Left hindlimb (tissue), 1 donor: ENCODE measurements at places on chromosomes 5 and 9.

- DNase-seq: no peak
Observed at GRCh38 chr9:2231829-2232228, 216.7 kb downstream of the SMARCA2 start.

DNA sequence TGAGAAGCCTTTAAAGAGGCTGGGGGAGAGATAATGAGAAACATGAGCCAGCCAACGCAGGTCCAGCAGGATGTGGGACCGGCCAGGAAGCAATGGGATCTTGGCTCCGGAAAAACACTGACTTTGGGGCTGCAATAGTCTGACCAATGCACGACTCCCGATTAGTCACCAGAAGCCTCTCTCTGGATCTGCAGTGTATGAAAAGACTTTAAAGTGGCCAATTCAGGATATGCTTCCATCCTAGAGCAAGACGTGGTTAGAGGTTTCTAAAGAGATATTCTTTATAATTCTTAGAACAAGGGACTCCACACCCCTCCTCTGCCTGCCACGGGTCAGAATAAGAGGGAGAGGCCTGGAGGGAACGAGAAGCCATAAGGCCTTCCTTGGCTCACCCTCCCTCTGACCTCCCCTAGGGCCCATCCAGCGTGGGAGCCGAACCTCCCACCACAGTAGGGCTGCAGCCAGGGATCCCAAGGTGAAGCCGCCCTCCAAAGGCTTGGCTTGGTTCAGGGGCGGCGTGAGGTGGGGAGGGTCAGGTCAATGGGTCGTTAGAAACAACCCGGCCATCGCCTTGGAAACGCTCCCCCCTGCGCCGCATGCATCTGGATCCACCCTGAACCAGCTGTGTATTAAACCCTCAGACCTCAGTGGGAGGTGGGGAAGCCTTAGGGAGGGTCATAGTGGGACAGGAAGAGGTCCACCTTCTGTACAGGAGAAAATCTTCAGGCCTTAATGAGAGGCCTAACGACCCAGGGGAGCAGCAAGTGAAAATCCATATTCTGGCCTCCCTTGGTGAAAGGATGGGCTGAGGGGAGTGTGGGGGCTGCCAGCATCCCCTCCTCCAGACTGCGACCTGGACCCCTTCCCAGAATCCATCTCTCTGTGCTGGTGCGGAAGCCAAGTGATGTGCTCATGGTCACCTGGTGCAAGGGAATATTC, 11.1 kb downstream of the FGF1 start:
- peak; percentile 83 for DNase-seq

DNA sequence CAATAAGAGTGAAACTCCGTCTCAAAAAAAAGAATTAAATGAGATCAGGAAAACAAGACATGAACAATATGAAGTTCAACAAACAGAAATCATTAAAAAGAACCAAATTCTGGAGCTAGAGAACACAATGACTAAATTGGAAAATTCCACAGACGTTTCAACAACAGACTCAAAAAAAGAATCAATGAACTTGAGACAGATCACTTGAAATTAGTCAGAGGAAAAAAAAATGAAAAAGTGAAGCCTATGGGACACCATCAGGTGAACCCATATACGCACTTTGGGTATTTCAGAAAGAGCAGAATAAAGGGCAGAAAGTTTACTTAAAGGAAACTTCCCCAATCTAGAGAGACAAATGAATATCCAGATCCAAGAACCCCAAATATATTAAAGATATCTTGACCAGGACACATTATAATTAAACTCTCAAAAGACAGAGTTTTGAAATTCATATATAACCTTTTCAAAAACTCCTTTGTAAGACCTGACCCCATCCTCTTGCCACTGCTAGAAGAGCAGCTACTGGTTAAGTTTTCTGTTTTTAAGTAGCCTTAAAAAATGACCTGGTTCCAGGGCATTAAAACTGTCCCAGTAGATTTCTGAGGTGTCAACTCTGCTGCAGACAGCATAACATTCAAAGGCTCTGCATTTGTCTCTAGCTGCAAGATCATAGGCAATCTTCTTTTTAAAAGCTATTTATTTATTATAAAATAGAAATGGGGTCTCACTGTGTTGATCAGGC, 7.7 kb upstream of the MATR3 start:
- DNase-seq: no peak

- no peak for DNase-seq
Observed at GRCh38 chr5:90843443-90843842, 284.8 kb downstream of the ADGRV1 start.

DNA sequence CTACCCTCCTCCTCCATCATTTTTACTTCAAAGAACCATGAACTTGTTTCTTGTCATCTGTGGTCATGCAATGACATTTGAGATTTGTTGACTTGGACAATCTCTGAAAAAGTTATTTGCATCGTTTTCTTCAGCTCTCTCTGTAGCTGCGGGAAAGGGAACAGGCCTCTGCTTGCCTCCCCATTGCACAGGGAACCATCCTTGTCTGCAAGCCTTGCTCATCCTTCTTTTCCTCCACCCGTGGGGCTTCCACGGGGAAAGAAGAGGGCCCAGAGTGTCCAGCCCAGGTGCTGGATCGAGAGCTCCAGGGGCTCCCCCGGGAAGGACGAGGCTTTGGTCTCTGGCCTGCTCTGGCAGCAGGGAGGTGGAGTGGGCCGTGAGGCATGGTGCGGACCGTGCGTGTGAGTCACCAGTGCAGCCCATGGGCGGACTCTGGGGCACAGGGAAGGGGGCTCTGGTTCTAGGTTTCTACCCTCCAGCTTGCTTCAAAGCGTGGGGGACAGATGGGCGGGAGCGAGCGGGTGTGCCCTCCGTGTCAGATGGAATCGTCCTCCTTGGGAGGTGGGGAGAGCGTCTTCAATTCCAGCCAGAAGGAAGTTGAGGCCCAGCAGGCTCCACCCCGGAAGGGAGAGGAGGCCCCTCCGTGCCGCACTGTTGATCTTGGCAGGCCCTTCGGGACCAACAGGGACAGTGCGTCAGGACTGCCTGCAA, 6.0 kb upstream of the IRX4 start:
- no peak for DNase-seq

- no peak for DNase-seq
Observed at GRCh38 chr5:160750938-160751657, 100.9 kb downstream of the ATP10B start.

GRCh38 chr9:99026956-99027298, 78.0 kb upstream of the TGFBR1 start:
- no peak for DNase-seq

DNA sequence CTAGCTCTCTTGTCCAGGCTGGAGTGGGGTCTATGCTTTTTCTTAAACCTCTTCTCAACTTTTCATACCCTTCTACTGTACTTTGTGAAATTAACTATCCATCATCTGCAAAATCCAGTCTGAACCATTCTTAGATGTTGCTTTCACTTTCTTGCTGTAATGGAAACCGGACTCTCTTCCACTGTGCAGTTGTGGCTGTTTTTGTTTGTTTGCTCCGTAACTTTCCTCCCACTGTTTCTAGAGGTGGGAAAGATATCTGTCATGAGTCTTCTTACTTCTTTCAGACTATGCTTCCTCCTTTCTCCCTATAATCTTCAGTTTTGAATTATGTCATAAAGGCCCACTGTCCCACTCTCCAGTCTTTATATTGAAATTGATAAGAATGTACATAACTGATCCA, 6.5 kb downstream of the TNPO1 start:
- no peak for DNase-seq

DNA sequence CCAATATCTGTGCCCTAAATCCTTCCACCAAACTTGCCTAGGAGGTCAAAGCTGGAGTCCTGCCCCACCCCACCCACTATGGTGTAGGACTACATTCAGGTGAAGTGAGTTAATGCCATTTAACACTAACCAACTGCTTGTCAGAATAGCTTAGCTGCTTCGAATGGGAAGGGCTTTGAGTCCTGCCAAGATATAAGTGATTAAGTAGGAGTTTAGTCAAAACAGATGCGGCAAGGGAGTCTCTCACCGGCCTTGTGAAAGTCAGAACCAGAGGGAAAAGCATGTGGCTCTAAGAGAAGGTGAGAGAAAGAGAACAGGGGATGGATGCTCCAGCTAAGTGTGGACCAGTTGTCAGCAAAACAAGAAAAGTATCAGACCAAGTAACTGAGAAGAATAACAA, 132.6 kb downstream of the SPOCK1 start:
- no peak for DNase-seq

GRCh38 chr5:44797841-44798240, 10.9 kb upstream of the MRPS30 start:
- DNase-seq: no peak

DNA sequence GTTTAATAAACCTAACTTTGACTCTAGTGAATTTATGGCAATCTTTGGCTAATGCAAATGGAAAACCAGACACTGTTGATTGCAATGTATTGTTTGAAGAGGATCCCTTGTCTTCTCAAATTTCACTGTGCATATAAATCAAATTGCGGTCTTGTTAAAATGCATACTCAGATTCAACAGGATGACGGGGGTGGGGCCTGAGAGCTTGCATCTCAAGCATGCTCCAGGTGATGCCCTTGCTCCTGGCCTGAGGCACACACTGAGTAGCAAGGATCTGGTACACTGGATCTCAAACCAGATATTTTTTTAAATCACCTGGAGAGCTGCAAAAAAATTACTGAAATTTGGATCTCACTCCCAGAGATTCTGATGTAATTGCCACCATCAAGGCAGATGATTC, 463.7 kb downstream of the DNAH5 start:
- DNase-seq: no peak

GRCh38 chr5:20033881-20034280, 45.9 kb upstream of the CDH18 start:
- DNase-seq: no peak

DNA sequence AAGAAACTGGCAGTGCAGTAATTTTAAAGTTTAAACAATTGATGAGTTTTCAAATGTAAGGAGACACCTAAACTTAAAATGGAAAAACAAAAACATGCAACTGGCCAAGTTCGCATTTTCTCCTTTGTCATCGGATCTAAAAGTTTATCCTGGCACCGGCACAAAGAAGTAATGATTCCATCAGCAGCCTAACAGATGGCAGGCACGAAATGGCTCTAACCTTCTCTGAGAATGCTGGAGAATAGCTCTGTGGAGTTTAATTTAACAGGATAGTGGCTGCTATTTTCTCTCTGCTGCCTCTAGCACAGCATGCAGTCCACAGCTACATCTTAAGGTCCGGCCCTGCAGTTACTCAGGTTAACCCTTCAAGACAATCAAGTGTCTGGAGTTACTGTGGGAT, 82.2 kb downstream of the PRELID2 start:
- DNase-seq: no peak

DNA sequence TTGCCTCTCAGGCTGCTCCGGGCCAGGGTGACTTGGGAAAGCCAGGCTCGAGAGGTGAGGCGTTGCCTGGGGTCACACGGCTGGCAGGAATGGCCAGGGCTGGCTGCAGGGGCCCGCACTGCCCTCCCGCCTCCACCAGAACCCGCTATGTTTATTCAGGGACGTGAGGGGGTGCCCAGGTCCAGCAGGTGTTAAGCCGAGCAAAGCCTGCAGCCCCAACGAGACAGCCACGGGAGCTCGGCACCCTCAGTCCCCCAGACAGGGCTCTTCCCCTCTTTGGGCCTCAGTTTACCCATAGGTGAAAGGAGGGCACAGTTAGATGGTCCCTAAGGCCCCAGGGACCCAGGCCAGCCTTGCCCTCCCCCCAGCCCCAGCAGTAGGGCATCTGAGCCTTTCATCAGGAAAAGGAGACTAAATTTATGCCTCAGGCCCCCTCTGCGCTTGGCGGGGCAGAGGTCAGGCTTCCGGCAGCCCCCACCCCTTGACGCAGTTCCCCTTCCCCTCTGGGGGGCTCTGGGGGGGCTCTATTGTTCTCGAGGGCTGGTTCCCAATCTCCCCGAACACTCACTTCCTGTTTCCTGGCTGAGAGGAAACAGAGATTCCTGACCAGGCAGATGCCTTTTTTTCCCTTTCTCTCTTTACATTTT, 7.1 kb upstream of the EGFL7 start:
- peak; percentile 60 for DNase-seq
